ENCODE measurements at places on chromosomes 4 and X.

- ATAC-seq: no peak
Observed at GRCh38 chr4:153788051-153788412, 851 bp downstream of the SFRP2 start.

- peak; percentile 65 for ATAC-seq
Observed at GRCh38 chr4:186624951-186625350, 69.6 kb upstream of the MTNR1A start.

DNA sequence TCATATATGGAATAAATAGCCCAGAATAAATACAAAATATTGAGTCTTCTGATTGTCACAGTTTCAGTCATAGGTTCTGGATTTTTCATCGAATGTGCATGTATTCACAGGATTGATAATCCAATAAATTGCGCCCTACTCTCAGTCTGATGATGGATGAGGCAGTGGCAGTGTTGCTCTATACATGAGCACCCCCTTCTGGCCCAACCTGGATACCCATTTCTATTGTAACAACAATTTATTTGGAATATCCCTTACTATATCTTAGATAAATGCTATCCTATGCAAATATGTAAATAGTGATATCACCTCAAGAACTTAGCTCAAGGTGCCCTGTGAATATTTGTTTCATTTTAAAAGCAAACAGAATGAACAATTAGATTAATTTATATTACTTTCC, 733.7 kb upstream of the PABPC4L start:
- no peak for ATAC-seq

DNA sequence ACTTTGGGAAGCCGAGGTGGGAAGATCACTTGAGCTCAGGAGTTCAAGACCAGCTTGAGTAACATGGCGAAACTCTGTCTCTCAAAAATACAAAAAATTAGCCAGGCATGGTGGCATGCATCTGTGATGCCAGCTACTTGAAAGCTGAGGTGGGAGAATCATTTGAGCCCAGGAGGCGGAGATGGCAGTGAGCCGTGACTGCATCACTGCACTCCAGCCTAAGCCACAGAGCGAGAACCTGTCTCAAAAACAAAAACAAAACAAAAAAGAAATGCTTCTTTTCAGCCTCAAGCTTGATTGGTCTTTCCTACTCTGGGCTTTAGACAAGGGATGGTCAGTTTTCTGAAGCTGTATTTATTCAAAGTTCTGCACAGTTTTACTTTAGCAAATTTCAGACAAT, 15.8 kb upstream of the DHRSX start:
- ATAC-seq: no peak

DNA sequence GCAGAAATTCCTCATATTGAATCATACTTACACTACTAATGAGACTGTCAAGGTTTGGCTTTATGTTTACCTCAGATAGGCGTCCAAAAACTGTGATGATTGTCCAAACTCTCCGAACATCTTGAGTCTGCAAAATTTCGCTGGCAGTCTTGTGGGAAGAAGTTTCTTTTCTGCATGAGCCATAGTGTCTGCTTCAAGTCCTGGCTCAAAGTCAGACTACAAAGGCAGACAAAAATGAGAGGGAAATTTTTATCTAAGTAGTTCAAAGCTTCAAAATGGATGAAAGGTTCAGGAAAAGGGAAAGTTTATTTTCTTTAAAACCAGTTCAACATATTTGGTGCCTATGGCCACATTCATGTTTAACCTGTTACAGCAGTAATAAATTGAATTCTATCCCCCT, 40.7 kb downstream of the PALLD start:
- no peak for ATAC-seq

DNA sequence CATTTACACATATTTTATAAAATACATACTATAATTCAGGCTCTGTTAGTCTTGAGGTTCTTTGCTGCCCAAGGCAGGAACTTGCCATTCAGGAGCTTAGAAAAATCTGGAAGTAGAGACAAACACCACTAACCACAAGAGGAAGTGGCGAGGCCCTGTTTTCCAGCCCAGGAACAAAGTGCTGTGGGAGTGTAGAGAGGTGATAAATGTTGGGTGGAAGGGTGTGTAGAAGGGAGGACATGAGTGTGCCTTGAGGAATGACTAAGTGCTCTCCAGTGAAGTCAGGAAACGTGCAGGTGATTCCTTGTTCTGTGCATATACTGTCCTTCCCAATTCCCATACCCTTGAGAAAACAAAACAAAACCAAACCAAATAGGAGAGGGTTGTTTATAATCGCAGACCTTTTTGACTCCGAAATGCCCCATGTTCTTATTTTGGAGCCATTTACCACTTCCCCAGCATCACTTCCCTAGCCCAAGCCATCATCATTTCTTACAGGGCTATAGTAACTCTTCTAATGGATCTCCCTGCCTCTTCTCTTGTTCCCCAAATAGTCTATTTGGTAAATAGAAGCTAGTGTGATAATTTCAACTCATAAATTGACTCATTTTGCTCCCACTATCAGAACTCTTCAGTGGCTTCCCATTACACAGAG, 83.2 kb downstream of the GPAT3 start:
- ATAC-seq: no peak

DNA sequence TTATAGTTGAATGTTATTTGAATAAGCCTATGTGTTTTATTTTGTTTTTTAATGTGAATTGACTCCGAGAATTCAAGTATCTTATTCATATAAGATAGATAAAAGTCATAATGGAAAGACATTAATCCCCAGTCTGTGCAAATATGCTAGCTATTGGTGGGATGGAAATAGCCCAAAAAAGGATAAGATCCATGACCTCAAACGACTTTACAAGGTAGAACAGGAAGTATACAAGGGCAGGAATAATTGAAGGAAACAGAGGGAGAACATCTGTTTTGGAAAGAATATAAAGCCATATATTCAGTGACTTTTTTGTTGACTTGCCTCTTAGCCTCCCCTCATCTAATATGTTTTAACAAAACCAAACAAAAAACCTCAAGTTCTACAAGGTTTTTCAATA, 9.0 kb downstream of the ABCE1 start:
- no peak for ATAC-seq

DNA sequence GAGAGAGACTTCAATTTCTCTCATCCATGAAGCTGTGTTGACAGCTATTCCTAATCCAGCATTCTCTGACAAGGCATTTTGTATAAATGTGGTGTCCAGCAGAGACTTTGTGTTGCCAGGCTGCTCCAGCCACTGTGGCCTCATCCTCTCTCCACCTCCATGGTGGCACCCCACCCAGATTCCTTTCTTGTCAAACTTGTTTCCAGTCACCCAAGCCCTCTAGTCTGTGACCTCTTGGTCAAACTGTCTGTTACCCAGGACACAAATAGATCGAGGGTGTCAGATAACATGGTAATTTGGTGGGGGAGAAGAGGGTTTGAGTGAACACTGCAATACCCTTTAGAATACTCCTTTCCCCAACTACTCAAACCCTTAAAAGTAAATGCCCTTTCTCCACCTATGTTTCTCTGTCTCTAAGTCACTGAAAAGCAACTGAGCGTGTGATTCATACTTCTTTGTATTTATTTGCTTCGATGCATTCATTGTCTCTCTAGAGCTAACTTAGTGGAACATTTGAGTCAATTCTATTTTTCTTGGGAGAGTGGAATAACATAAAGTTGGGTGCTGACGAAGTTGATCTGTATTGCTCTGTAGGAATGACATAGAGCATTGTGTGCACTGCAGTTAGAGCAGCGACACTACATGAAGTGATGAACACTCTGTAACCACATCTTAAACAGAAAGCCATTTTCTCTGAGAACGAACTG, 13.7 kb downstream of the PITX2 start:
- ATAC-seq: no peak

- ATAC-seq: no peak
Observed at GRCh38 chr4:114758066-114758465, 159.5 kb downstream of the UGT8 start.

- ATAC-seq: no peak
Observed at GRCh38 chr4:8168832-8169598, 10.4 kb upstream of the ABLIM2 start.

DNA sequence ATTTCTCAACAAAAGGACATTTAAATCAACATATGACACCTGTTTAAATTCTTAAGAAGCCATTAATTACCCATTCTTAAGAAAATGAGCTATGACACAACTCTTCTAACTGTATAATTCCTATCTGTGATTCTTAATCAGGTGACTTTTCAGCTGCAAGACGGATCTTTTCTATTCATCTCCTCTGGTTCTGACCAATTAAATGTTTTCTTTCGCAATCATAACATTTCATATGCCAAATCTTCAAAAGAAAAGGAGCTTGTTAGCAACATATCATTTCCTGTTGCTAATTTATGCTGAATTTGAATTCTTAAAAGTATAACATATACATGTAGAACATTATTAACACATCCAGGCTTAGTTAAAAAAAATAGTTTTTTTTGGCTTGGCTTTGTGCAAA, 62.5 kb downstream of the SEL1L3 start:
- ATAC-seq: no peak

DNA sequence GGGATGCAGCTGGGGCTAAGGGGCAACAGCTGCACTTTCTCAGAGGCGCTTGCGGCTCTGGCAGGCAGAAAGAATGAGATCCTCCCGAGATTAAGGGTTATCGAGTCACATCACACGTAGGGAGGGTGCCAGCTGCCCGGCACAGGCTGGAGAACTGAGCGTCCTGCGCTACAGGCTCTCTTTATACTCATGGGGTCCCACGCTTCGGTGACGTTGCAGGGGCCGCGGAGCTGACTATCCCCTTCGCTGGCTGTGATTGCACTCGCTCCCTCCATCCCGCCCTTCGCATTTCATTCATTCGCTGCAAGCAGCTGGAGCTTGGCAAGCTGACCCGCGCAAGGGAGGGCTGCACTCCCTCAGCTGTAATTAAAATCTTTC, at the start of gene TACR3:
Gene TACR3, minus strand, starts transcription at position 156 of the 378 bp plus-strand sequence. CDS start 310 bp downstream, outside the sequence.
- peak; percentile 55 for ATAC-seq

- ATAC-seq: no peak
Observed at GRCh38 chr4:81137446-81137845, 77.6 kb downstream of the PRKG2 start.

DNA sequence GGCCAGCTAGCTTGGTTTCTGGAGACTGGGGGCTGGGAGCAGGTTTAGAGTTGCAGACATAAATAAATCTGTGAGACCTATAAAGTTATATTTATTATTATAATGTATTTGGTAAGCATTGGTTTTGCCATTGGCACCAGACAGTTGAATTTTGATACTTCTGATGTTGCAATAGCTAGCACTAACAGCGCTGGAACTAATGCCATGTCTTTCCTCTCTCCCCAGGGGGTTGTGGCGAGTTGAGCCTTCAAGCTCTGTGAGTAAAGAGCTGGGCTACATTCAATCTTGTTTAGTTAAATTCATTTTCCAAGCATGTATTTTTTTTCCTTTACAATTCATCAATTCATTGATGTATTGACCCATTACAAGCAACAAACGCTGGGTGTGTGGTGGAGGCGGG, 358.7 kb upstream of the NR3C2 start:
- no peak for ATAC-seq

Data from SK-N-SH treated with all-trans-retinoic acid at 6 μM for 48 hours (cell line).